Purkinje cell (primary cell): ENCODE measurements at places on chromosomes 12 and 14. TPM values are rescaled to one million over a fixed set of nuclear protein-coding genes. Genes with fewer than 3 reads are reported as not detected.

FAM181A gene
- polyA plus RNA-seq, result not detected in 2 replicates

SYT10 gene
- 0.24 TPM in 1 of 2 replicates, not detected in the other for polyA plus RNA-seq

SDR9C7 gene
- polyA plus RNA-seq, result 0.54 TPM in 1 of 2 replicates, not detected in the other

GPR137C gene
- polyA plus RNA-seq, result 11.9 and 16.9 TPM in 2 replicates

CLEC12A gene
- polyA plus RNA-seq, result not detected in 2 replicates
